ENCODE measurements at places on chromosomes 11 and 22.

GRCh38 chr11:134139873-134140331, 71.0 kb downstream of the JAM3 start:
- DNase-seq: peak; percentile 68

- DNase-seq: no peak
Observed at GRCh38 chr22:35612903-35613302, 4.2 kb downstream of the MB start.

DNA sequence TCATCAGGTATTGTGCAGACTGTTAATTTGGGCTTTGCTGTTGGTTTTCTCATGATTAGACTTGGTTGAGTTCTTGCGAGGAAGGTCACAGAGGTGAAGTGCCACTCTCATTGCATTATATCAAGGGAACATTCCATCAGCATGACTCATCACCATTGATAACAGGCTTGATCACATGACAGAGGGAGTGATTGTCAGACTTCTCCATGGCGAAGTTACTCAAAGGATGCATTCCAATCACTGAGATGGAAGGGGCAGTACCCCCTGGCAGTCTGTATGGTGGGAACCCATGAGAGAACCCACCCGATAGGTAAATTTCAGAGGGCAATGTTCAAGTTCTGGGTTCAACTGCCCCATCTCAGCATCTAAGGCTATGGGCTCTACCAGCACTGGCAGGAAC, 19.4 kb upstream of the P2RY2 start:
- DNase-seq: no peak

DNA sequence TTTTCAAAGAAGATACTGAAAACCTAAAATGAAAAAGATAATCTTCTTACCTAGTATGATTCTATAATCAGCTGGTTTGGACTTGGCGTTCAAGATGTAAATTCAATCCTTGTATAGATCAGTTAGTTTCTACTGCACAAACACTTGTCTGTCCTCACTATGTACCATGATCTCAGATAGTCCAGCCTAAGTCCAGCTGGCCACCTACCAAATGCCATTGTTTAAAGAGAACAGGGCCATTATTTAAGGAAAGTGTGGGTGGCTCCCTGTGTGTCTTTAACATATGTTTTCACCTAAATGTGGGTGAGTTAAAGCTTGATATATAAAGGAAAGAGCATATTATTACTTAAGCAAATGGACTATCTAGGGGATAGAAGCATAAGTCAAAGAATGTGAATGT, 38.6 kb downstream of the BLID start:
- DNase-seq: no peak

DNA sequence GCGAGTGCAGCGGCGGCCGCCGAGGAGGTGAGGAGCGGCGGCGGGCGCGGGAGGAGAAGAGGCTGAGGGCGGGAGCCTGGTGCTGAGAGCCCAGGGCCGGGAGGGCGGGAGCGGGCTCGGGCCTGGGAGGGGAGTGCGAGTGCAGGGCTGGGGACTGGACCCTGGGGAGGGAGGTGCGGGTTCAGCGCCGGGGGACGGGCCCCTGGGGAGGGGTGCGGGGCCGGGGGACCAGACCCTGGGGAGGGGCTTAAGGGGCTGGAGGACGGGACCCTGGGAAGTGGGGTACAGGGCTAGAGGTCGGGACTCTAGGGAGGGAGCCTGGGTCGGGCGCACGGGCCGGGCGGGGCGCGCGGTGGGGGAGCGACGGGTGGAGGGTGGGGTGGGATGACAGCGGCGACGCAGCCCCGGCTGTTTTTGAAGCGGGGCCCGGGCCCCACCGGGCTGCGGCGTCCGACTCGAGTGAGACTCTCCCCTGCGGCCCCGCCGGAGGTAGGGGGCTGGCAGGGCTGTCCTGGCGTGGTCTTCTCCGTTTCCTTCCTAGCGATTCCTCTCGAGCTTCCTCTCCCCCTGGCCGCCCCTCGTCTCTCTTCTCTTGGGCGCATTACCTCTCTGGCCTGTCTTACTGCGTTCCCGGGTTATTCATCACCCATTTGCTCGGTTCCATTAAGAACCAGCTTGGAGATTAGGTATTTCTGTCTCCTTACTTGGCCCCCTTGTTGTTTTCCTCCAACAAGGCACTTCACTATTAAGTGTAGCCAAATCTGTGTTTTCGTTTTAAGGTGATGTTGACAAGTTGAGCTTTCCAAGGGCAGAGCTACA, 754 bp downstream of the NUP50 start:
- peak; percentile 28 for DNase-seq

DNA sequence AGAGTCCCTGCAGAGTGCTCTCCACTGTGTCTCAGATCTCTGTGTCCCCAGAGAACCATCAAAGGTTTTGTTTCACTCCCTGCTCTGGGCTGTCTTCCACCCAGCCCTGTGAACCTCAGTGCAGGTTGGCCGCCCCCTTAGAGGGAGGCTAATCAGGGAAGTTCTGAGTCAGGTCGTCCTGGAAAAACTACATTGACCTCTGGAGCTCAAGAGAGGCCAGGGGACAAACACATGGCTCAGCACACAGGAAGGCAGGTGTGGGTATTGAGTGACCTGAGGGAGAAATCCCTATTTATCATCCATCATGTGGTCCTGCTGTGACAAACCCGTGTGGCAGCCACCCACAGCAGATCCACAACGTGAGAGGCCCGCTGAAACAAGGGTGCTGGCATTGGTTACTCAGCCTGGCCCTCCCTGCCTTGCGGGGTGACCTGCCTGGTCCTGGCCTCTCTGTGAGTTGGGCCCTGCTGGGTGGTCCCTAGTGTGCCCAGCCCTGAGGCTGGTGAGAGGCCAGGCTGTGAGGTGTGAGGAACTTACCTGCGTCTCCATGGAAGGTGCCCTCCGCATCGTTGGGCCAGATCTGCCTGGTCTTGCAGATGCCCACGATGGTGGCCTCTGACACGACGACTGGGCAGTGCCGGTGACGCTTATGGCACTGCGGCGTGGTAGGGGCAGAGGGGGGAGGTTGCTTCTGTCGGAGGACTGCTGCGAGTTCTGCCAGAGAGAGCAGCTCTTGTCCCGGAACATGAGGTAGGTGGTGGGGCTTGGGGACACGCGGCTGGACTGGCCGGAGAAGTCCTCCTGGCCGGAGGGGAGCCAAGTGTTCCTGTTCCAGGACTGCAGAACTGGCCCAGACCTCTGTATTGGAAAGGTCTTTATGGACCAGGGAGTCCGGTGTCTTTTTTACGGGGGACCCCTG, 669 bp upstream of the BCR start:
- DNase-seq: no peak

DNA sequence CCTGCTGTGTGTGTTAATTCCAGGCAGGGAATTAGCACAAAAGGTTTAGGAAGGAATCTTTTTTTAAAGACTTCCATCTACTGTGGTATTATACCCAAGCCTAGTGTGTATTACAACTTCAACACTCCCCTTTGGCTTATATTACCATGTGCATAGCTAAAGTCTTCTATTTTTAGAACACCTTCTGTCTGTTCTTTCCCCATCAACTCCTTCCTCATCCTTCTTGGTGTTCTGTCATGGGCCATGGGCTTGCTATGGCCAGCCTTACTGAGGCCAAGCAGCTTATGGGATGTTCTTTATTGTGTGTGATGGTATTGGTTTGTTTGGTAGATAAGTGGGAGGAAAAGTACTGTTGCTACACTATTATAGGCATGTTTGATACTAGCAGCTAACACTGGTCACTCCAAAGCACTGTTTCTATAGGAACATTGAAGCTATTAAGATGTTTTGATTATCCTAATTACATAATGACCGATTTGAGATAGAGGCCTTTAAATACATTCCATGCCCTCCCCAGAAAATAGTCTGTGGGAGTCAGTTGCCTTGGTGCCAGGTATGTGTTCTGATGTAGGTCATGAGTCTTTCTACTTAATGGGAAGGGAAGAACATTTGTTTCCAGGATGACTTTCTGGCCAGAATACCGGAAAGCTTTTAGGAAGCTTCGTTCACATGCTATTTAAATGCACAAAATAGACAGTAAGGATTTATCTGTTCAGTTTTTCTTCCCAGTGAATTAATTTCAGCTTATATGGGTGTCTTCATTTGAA, 16.5 kb downstream of the MCAM start:
- DNase-seq: no peak

- DNase-seq: no peak
Observed at GRCh38 chr11:95372097-95372656, 141.2 kb upstream of the SESN3 start.

DNA sequence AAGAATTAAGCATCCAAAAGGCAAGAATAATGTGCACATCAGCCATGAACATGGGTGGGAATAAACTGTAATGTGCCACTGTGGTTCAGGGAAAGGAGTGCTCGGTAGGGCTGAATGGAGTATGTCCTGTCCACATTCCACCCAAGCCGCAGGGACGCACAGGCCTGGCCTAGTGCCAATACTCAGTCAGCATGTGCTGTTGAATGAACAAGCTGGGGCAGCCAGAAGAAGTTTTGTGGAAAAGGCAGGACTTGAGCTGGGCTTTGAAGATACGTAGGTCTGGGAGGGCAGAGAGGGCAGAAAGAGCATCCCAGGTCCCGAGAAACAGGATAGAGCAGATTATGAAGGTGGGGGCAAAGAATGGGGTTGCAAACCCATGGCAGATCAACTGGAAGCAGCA, 60.0 kb upstream of the PLET1 start:
- DNase-seq: no peak

DNA sequence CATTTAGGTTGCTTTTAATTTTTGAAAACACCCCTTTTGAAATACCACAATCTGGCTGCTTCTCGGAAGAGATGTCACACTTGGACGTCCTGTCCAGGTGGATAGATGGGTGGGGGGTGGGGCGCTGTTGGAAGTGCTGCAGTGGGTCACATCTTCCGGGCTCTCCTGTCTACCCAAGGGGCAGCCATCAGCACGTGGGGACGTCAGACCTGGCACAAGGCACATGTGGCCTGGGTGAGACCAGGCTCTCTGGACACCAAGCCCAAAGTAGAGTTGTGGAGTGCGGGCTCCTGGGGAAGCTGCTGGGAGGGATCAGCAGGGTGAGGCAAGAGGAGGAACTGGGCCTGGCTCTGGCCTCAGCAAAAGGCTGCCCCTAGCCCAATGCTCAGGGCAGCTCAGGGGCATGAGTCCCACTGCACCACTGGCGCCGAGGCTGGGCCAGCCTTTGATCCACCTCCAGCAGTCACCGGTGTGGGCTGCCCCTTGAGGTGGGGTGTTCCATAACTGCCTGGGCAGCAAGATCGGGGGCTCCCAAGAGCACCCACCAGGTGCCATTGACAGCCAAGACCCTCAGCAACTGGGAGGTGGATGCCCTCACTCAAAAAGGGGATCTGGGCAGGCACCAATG, 68.6 kb upstream of the CCND1 start:
- DNase-seq: no peak

DNA sequence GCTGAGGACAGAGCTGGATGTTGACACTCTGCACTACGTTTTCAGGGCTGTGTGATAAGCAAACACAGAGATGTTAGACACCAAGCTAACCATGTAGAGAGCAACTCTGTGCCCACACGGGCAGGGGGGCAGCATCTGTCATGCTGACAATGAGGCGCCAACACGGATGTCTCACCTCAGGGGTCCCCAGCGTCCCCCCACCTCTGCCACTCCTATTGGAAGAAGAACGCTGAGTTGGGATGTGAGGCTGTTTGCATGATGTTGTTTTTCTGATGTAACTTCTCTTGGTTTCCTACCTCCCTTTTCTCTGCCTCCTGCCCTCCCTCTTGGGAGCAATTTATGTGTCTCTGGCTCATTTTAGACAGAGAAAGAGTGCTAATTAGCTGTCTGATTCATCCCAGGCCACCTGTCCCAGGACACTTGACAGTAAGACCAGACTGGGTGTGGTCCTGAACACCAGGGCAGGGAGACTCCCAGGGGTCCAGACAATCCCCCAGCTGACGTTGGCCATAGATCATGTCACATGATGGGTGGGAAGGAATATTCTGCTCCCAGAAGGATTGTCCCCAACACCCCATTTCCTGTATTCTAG, 89.2 kb upstream of the NCAM1 start:
- DNase-seq: no peak

DNA sequence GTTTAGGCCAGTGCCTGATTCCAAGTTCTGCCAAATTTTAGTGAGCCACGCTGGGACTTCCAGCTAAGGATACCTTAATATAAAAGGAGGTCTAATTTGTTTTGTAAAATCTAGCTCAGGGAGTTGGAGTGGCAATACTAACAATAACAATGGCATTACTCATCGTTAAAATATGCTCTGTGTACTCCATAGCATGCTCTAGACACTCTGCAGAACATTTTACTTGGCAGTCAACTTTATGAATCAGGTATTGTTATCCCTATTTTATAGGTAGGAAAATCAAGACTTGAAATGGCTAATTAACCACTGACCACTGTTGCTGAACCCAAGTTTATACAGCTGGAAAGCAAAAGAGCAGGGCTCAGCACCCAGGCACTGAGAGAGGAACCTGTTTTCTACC, 485.0 kb upstream of the KIRREL3 start:
- DNase-seq: no peak

GRCh38 chr22:41913040-41913719, 1.7 kb downstream of the SHISA8 start:
- no peak for DNase-seq

DNA sequence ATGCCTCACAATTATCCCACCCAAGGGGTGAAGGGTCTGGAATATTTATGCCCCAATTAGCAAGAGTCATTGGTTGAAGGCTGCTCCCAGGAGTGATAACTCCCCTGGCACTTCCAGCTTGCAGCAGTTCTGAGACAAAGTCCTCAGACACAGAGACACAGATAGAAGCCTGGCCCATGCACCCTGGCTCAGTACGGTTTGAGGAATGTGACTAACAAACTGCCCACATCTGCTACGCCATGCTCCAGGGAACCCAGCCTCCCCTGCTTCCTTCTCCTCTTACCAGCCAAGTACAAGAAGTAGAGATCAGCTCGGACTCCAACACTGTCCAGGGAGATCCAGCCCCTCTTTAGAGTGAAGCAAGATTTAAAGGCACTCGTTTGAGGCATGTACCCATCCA, 48.5 kb upstream of the BMAL1 start:
- DNase-seq: no peak

DNA sequence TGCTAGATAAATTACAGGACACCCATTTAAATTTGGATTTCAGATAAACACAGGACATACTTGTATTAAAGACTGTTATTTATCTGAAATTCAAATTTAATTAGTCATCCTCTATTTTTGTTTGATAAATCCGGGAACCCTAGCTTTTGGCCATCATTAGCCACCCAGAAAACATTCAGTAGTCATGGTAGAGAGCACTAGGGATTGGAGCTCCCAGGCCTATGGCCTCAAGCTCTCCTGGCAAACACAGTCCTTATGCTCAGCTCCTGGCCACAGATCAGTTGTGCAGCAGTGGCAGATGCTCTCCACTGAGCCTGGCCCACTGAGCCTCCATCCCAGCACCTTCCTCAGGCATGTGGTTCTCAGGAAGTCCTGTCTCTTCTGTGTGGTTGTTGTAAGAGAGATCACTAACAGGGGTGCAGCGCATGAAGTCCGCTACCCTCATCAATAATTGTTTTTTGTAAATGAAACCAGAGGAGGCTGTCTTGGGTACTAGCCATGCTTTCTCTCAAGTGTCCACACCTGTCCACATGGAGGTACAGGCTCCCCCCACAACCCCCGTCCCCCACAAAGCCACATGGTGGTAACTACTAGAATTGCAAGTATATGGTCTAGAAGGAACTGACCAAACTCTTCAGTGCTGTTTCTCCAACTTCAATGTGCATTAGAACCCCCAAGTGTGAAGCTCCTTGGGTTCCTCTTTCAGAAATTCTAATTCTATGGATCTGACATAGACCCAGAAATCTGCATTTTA, 1.1 kb upstream of the IRAG1 start:
- no peak for DNase-seq

All from hematopoietic multipotent progenitor cell treated with erythropoietin and hydrocortisone succinate and interleukin-3 and kit ligand, for 8 days (in vitro differentiated cells).